ENCODE measurements at places on chromosomes 2 and 18.

DNA sequence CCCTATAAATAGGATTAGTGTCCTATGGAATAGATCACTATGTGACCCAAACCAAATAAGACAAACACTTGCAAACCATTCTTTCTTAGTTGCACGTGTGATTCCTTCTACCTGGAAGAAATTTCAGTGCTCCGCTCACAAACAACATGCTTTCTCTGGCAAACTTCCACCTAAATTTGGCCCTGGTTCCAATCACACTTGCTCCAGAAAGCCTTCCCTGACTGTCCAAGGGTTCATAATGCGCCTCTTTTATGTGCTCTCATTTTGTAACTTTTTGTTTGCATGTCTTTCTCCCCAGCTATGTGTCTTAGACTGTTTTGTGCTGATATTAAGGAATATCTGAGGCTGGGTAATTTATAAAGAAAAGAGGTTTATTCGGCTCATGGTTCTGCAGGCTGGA lies 69.8 kb downstream of the GRB14 start:
- DNase-seq, result no peak

DNA sequence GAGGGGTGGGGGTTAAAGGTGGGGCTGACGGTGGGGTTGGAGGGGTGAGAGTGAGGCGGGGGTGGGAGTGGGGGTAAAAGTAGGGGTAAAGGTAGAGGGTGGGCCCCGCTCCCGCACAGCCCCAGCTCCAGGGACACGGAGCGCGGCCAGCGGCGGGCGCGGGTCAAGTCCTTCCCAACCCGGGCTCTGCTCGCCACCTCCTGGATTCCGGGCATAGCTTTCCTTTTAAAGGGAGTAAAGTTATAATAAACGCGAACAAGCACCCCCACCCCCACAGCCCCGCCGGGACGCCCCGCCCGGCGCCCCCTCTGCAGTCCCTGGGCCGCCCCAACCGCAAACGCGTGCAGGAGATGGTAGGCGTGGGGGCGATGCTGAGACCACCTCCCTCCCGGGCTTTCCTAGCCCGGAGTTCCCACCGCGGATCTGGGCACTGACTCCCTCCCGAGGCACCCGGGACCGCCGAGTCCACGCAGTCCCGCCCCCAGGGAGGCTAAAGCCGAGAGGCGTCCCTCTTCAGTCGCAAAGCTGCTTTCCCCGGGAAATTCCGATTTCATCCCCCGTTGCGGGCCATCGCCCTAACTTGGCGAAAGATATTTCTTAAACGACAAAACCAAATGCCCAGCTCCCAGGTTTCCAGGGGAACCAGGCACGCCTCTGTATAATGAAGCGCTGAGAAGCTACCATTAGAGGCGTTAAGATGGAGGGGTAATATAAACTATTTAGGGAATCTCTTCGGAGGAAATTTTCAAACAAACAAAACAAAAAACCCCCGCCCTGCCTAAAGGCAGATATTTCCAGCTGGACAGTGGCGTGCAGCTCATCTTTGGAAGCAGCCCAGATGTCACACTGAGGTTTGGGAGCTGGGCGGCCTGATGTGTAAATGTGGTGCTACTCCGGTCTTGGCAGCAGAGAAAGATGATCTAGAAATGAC lies at the start of gene LIMS2:
Gene LIMS2, minus strand, starts transcription at position 200 of the 931 bp plus-strand sequence. CDS start 506 bp downstream, outside the sequence.
- DNase-seq, result peak; percentile 30

- no peak for DNase-seq
These were observed 420.2 kb downstream of the SUCLG1 start for GRCh38 chr2:84038866-84039265.

DNA sequence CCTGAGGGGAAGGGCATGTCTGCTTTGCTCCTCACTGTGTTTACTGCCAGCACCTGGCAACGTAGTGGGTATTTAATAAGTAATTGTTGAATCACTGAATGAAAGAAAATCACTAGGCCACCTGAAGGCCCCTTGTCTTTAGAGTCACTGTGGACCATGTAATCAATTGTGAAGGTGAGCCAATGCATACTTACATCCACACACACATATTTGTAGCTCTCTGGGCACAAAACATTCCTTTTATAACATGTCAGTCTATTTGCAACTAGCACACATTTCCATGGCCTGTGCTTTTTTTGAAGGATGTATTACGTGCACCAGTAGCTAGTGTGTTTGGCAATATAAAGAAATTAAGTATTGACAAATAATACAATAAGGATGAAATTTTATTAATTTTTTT lies 11.2 kb downstream of the ATP8B1 start:
- DNase-seq, result no peak

DNA sequence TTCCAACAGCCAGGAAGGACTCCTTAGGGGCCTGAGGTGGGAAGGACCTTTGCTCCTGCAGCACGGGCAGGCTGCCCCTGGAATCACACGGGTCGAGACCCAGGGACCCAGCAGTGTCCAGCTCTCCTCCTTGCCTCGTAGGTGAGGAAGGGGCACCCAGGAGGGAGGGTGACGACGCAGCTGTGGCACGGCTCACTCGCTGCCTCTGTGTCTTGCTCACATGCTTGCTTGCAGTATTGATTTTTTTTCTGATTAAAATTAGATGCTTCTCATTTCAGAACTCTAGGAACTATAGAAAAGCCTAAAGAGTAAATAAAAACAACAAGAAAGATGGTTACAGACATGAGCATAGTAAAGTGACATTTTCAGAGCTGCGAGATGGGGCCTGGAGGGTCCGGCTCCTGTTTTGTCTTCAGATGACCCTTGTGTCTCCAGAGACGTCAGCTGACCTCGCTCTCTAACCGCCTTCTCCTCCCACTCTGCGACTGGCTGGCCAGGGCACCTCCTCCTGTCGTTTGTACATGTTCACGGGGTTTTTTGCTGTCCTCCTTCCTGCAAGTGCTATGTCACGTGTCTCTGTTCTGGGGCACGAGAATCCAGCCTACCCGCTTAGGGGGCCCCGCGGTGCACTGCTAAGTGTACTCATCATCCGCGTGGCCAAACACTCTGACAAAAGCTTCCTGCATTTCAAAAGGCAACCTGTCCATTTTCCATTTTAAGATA lies 65.7 kb upstream of the ZNF236 start:
- no peak for DNase-seq

DNA sequence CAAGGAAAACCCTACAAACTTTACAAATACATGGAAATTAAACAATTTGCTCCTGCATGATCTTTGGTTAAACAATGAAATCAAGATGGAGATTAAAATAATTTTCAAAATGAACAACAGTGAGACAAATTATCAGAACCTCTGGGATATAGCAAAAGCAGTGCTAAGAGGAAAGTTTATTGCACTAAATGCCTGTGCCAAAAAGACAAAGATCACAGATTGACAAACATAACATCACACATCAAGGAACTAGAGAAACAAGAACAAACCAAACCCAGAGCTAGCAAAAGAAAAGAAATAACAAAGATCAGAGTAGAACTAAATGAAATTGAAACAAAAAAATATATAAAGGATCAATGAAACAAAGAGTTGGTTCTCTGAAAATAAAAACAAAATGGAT lies 95.2 kb upstream of the FBXO11 start:
- DNase-seq, result no peak

GRCh38 chr2:774436-774835 lies 97.2 kb upstream of the TMEM18 start:
- DNase-seq, result no peak

GRCh38 chr2:26946841-26947784 lies 23.3 kb upstream of the MAPRE3 start:
- peak; percentile 50 for DNase-seq

DNA sequence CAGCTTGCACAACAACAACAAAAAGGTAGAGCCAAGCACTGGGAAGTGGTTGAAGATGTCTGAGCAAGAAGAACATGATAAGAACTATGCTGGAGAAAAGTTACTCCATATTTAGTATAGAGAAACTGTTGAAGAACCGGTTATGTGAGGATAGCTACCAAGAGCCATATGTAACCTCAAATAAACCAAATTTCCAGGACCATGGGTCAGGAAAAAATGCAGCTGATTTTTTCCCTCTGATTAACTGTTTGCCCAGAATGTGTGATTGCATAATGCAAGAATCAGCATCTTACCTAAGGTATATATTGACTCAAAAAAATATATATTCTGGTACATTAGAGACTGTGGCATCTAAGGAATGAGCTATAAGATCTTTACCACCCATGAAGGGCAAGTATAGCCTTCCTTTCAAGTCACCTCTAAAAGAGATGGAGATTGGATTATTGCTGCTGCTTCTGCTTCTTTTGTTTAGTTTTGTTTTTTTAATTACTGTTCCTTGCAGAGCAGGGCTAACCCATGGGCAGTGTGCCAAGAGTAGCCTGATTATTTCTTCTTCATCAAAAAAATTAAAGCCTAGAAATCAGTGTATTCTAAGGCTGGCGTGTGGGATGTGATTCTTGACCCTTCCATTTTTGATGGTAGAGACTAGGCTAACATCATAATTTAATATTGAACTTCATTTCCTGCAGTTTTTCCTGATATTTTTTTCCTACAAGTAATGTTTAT lies 76.9 kb upstream of the MAP3K20 start:
- no peak for DNase-seq

DNA sequence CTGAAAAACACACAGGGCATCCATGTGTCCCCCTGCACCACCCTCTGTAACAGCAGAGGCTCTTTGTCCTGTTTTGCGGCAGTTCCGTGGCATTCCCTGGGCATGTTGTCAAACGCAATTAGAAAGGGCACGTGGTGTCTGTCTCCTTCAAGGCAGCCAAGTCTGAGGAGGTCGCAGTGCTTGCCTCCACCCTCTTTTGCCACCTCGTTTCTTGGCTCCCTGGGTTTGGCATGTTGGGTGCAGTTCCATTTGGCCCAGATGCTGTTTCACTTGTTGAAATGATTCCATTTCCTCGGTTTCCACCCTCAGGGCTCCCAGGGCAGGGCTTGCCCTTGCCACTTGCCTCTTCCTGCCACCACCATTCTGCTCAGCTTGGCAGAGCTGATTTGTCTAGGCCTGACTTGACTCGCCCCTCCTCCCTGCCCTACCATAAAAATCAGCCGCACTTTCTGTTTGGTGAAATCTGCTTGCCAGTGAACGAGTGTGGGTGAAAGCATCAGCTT lies 12.4 kb downstream of the CCL20 start:
- no peak for DNase-seq

DNA sequence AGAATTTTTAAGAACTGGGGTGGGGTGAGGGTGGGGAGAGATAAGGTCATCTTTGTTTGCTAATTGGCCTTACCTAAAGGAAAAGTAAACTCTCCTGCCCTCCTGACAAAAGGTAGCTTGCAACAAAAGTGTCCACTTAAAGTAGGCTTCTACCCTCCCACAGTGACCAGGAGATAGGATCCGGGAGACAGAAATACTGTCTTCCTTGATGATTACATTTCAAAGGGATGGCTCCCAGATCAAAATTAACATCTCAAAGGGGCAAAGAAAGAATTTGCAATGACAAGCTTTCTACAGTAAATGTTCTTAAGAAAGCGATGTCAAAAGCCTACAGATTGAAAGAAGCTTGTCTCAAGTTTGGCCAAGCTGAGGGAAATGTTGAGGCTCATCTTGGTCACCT lies 775.3 kb downstream of the CPS1 start:
- DNase-seq, result no peak

DNA sequence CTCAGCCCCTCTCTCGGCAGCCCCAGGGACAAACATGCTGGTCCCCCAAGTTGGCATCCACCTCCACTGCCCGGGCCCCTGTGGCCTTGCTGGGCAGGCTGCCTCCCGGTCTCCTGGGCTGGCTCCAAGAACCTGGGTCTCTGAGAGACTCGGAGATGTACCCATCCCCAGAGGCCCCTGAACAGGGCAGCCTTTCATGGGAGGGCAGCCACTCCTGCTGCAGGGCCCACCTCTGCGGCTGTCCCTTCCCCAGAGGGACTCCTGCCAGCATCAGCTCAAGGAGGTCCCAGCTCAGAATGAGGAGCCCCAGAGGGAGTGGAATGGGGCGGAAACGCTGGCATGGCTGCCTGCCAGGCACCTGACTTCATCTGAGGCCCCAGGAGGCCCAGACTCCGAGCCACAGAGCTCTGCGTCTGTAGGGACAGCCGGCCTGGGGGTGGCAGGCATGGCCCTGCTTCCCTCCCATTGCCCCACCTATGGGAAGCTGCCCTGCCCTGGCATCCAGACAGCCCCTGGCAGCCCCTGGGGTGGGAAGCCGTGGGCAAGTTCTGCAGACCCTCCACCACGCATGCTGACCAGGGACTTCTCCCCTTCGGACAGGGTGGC lies 857 bp upstream of the CROCC2 start:
- DNase-seq, result no peak

DNA sequence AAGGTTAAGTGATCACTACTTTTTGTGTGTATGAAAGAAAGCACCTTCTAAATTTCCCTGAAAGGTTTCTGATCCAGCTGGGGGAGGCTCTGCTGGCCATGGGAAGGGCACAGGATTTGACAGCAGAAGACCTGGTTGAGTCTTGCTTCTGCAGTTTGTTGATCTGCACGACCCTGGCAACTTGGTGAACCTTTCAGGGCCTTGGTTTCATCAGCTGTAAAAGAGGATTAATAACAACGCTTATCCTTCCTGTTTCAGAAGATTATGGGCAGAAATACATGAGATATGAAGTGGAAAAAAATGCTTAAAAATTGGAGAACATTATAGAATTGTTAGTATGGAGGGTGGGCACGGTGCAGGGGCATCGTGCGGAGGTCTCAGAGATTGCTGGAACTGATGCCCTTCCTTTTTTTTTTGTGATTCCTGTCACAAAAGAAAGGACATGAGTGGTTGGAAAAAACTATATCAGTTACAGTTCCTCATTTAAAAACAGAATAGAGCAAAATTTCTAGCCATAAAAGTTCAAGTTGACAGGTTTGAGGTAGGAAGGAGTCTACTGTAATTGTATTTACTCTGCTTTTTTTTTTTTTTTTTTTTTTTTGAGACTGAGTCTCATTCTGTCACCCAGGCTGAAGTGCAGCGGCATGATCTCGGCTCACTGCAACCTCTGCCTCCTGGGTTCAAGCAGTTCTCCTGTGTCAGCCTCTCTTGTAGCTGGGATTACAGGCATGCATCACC lies 47.4 kb downstream of the MFSD6 start:
- no peak for DNase-seq

DNA sequence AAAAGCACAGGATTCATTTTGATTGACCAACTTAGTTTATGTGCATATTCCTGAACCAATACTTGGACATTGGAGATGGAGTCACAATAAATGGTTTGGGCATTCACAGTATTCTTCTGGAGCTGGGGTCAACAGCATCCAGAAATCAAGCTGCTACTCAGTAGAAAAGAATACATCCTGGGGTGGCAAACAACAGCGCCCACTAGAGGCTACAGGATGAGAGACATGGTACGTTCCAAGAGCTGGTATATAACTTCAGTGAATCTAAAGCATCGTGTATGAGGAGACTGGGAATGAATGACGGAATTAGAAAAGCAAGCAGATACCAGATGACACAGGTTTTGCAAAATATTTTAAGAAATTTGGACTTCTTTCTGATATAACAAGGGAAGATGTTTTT lies 142.9 kb upstream of the FIGN start:
- peak; percentile 9 for DNase-seq

- DNase-seq, result no peak
These were observed 29.8 kb downstream of the TSPYL6 start for GRCh38 chr2:54226260-54226659.

GRCh38 chr2:177265824-177266817 lies 1.6 kb upstream of the NFE2L2 start:
- DNase-seq, result no peak

DNA sequence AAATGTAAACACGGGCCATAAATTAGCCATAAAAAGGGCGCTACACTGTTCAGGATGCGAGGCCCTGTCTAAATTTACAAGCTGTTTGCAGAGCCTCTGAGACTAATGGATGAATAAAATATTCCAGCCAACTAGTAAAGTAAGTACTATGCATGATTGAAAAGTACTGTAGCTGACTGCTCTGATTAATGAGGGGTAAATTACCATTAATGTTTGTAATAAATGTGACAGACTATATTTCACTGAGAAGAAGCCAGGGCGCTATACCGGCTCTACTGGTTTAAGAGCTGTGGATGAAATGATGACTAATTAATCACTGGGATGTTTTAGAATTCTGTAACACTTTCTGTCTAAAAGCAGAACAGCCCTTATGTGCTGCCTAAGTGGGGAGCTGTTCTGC lies 54.3 kb upstream of the RGPD4 start:
- no peak for DNase-seq

Measured in mucosa of descending colon (tissue), 3 donors.